ENCODE measurements at places on chromosomes 2 and 18.

GRCh38 chr2:135164431-135164830 lies 112.3 kb downstream of the RAB3GAP1 start:
- no peak for DNase-seq

DNA sequence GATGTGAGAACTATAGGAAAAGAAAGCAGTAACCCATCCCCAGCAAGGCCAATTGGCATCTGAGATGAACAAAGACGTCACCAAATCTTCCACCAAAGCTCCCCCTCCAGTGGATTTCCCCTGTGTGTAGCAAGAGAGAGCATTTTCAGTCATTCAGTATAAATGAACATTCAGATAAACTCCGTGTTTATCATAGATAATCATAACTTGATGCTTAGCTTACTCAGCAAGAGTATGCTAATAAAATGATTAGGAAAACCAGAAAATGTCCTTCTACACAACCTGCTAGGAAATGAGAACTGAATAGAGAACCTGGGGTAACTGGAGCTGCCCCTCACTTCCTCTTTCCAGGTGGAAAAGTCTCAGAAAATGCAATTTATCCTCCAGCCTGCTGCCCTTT lies 198.0 kb upstream of the CCDC150 start:
- no peak for DNase-seq

- DNase-seq, result peak; percentile 10
These were observed 607 bp downstream of the LAMA3 start for GRCh38 chr18:23689616-23690504.

DNA sequence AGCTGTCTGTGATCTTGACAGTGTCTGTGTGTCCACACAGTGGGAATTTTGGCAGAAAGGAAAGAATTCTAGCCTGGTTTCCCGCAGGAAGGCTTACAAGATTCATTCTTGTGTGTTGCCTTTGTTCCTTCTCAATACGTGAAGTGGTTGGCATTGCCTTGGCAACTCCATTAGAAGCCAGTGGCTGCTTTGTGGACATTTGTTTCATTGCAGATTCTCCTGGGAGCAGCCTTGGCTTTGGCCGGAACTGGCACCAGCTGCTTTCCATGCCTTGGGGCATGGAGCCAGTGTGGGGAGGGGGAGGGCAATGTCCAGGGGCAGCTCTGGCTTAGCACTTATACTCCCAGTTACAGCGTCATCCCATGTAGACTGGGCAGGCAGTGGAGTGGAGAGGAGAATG lies 39.4 kb downstream of the KIF5C start:
- DNase-seq, result no peak

- no peak for DNase-seq
These were observed 61.1 kb downstream of the CABLES1 start for GRCh38 chr18:23196119-23197007.

DNA sequence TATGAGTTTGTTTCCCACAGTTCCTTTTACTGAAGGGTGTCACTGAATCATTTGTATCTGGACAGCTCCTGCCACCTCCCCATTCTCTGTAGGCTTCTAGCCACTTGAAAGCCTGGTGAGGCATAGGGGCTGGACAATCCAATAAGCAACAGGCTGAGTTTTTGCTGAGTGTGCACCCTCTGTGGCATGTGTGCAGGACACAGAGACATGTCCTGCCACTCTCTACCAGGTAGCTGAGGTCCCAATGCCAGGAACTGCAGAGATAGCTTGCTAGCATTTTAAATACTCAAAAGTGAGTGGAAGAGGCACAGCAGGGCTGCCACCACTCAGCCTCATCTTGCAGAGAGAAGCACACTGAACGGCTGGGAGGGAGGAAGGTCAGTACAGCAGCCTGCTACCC lies 77.2 kb upstream of the TFCP2L1 start:
- DNase-seq, result no peak

DNA sequence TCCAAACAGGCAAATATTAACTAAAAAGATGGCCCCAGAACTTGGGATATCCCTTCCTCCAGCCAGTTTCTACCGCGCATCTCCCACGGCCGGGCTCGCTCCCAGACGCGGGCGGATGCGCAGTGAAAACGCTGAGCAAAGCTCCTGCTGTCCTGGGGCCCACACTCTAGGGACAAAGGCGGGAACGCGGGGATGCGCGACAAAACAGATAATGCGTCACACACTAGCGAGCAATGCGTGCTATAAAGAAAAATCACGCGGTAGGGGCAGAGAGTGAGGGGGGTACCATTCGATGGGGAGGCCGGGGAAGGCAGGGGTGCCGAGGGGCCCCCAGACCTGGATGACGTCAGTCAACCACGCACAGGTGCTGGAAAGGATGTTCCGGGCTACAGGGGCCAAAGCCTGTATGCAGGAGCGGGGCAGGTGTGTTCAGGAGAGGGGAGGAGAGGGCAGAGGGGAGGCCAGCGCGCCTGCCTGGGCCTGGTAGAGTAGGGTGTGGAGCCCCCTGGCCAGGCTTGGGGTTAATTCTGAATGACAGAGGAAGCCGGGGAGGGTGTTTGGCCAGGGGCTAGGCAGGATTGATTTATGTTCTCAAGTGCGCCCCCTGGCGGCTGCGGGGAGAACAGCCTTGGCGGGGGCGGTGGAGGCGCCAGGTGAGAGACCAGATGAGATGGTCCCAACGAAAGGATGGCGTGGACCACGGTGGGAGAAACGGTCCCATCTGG lies 14.9 kb upstream of the ITM2C start:
- peak; percentile 48 for DNase-seq

GRCh38 chr2:76288146-76288545 lies 577.4 kb upstream of the GCFC2 start:
- no peak for DNase-seq

GRCh38 chr2:24613154-24613814 lies 122.2 kb downstream of the NCOA1 start:
- no peak for DNase-seq
